Right lobe of liver (tissue), 6 donors: ENCODE measurements at places on chromosomes 12 and 14. TPM values are rescaled to one million over a fixed set of nuclear protein-coding genes. Genes with fewer than 3 reads are reported as not detected.

Gene CSRP2
- total RNA-seq = 20.2 TPM

Gene NUDT14
- 12.5 TPM for total RNA-seq

Gene COL2A1
- not detected for total RNA-seq

Gene MMP17
- total RNA-seq = 3.9 TPM

Gene LGR5
- 0.19 TPM for total RNA-seq

Gene PLCZ1
- not detected for total RNA-seq

Gene BBS10
- 3.6 TPM for total RNA-seq

Gene SERPINA1
- 39,670 TPM for total RNA-seq

Gene POTEM
- total RNA-seq = not detected

Gene NEUROD4
- total RNA-seq = not detected

Gene TPPP2
- total RNA-seq = 3.4 TPM

Gene GRIN2B
- total RNA-seq = not detected
